Activated CD4-positive, alpha-beta T cell treated with anti-CD3 and anti-CD28 coated beads for 48 hours (primary cell): ENCODE measurements at places on chromosomes 1 and 21.

DNA sequence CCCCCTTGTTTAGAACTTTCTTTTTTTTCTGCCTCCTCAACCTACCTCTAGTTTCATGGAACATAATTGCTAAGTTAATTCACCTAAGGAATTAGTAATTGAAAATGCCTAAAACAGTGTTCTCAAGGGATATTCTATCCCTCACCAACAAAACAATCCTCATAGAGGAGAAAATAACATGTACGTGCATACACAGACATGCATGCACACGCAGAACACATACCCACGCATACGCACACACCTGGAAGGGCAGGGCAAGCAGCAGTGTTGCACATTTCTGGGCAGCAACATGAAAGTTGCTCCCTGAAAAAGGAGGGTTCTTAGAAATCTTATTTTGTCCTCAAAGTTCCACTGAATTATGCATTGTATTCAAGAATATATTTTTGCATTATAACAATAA is 76.6 kb downstream of the HHAT start:
- DNase-seq = no peak

- DNase-seq = peak; percentile 64
These were observed 642 bp downstream of the HCRTR1 start for GRCh38 chr1:31617916-31618746.

- no peak for DNase-seq
These were observed 785 bp downstream of the ZNF697 start for GRCh38 chr1:119647228-119647733.

DNA sequence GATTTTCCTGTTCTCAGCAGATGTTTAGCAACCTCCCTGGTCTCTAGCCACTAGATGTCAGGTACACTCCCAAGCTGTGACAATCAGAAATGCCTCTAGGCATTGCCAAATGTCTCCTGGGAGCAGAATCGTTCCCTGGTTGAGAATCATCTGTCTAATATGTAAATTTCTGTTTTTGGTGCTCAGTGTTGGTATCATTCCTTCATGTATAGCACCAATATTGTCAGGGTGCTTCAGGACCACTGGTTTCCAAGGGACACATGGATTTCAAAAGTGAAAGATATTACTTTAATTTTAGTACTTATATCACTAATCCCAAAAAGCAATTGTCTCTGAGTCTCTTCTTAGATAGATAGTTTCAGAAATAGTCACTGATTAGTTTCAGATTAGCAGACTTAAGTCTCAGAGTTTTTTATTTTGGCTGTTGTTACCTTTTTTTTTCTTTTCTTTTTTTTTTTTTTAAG is 160.1 kb downstream of the PTPRC start:
- no peak for DNase-seq

DNA sequence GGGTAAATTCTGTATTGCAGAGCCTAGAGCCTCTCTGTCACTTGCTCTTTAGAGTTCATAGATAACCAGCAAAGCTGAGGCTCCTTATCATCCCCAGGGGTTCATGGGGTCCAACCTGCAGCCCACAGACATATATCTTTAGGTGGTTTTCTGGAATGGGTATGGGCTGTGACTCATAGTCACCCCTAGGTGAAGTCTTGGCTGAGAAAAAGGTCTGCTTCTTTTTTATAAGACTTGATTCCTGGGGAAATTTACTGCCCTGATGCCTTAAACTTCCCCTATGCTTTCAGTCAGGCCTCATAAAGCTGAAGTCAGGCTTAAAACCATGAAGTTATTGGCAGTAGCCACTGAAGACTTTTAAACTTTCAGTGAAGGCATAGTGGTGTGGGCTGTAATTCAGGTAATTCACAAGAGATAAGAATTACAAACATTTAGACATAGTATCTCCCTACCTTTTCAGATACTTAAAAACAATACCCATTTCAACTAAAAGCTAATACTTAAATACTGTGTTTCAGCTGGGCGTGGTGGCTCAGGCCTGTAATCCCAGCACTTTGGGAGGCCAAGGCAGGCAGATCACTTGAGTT is 46.8 kb downstream of the MACO1 start:
- DNase-seq = no peak

DNA sequence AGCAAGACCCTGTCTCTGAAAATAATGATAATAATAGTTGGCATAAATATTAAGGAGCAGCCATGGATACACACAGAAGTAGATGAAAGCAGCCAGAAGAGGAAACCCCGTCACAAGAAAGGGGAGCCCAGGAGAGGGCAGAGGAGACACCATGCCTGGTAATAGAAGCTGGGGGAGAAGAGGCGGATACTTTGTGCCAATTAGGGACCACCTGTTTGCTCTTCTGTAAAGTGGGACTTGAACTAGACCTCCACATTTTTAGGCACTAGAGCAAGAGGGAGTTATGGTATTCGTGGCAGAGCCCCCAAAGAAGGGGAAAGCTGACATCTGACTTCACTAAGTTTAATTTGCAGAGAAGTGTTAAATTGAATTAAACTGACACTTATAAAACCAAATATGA is 12.5 kb downstream of the CELA2B start:
- DNase-seq = no peak

- DNase-seq = no peak
These were observed 144.5 kb downstream of the AKT3 start for GRCh38 chr1:243705585-243705984.

- DNase-seq = no peak
These were observed 113.9 kb downstream of the GLIS1 start for GRCh38 chr1:53625049-53625448.

- DNase-seq = no peak
These were observed 27.8 kb downstream of the RPAP2 start for GRCh38 chr1:92326681-92327080.

- DNase-seq = no peak
These were observed 12.8 kb upstream of the TSPEAR start for GRCh38 chr21:44724196-44724595.

- no peak for DNase-seq
These were observed 104.8 kb downstream of the GLUL start for GRCh38 chr1:182286761-182287160.

GRCh38 chr1:209107535-209107934 is 476.0 kb upstream of the CAMK1G start:
- no peak for DNase-seq

- no peak for DNase-seq
These were observed 839.9 kb downstream of the USP25 start for GRCh38 chr21:16569679-16570078.

DNA sequence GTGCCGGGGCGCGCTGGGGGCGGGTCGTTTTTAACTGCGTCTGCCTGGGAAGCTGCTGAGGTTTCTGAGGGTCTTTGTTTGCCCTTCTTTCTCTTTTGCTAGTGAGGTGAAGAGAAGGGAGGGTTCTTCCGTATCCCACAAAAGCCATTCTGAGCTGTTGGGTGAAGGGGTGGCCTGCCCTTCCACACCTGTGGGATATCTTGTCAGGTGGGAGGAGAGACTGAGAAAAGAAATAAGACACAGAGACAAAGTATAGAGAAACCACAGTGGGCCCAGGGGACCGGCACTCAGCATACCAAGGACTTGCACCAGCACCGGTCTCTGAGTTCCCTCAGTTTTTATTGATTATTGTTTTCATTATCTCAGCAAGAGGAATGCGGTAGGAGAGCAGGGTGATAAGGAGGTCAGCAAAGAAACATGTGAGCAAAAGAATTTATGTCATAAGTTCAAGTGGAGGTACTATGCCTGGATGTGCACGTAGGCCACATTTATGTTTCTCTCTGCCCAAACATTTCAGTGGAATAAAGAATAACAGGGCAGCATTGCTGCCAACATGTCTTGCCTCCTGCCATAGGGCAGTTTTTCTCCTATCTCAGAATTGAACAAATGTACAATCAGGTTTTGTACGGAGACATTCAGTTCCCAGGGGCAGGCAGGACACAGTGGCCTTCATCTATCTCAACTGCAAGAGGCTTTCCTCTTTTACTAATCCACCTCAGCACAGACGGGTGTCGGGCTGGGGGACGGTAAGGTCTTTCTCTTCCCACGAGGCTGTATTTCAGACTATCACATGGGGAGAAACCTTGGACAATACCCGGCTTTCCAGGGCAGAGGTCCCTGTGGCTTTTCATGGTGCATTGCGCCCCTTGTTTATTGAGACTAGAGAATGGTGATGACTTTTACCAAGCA is 972 bp downstream of the PGBD2 start:
- DNase-seq = no peak

DNA sequence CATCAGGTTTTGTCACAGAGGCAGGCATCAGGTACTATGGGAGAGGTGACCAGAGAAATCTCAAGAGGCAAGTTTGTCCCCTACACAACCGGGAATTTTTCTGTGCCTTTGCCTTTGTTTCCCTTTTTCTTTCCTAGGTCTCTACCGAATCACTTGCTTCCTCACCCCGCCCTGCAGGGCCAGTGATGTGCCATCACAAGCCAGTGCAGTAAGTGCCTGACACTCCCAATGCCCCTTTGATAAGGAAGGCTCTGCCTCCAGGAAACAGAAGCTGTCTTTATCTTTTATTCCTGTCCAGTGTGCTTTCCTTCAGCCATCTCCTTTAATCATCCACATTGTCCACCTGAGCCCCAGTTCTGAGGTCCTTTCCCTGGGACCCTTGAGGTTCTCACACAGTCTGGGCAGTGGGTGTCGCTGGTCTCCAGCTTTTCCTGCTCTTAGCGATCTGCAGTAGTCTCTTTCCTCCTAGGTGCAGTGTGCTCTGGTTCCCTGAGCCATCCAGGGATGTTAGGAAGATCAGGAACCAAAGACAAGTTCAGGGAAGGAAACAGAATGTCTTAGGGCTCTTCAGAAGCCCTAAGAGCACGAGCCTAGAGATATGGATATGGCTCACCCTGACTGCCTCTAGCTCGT is 36.6 kb downstream of the GJA5 start:
- DNase-seq = peak; percentile 33

- DNase-seq = peak; percentile 44
These were observed 55.6 kb downstream of the SUCO start for GRCh38 chr1:172588296-172589291.

GRCh38 chr21:15279482-15279881 is 214.7 kb upstream of the NRIP1 start:
- no peak for DNase-seq

DNA sequence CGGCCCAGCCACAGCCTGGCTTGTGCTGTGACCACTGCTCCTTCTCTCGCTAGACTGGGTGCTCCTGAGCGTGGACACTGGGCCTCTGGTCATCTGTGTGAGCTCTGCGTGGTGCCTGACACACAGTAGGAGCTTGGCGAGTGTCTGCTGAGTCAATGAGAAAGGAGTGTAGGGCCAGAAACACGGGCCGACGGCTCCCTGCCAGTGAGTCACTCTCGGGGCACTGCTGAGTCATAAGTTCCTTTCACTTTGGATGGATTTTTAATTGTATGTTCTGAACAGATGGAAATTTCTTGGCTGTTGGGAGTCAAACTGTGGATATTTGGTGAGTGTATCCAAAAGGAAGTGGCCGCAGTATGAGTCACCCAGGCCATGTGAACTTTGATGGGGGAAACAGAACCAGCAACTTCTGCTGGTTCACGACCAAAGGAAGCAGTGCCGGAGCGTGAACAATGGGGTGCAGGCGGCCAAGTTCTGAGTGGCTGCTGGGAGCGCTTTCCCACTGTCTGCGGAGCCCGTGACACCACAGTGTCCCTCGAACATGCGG is 41.0 kb upstream of the COL18A1 start:
- peak; percentile 68 for DNase-seq

GRCh38 chr1:10685196-10685807 is 111.1 kb downstream of the CASZ1 start:
- DNase-seq = no peak

- DNase-seq = no peak
These were observed 24.7 kb upstream of the ATP5PO start for GRCh38 chr21:33940164-33940880.

DNA sequence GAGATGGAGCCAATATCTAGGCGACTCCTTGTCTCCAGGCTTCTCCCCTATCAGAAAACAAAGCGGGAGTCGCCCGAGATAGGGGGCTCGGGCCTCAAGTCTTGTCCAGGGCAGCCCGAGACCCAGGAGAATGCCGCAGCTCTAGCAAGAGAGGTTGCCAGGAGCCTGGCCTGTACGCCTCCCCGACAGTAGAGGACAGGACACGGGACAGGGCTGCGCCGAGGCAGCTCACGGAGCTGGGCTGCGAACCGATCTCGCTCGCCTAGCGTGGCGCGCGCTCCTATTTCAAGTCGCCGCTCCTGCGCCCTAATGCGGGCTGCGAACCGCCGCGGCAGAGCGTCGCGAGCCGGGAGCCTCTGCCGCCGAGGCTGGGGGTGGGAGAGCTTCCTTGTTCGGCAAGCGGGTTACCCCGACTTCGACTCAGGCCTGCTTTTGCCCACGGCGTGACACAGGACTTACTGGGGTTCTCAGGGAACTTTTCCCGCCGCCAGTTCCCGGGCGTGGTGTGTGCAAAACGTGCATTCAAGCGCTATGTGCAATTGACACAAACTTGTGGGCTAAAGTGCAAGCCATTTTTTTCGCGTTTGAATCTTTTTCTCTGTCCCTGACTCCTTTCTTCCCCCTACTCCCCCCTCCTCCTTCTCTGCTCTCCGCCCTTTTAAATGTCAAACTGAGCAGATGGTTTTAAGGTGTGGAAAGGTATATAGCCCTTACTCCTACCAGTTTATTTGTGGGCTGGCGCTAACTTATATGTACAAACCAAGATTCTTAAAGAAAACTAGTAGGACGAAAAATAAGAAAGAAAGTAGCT is 2.4 kb upstream of the PROX1 start:
- DNase-seq = peak; percentile 42

DNA sequence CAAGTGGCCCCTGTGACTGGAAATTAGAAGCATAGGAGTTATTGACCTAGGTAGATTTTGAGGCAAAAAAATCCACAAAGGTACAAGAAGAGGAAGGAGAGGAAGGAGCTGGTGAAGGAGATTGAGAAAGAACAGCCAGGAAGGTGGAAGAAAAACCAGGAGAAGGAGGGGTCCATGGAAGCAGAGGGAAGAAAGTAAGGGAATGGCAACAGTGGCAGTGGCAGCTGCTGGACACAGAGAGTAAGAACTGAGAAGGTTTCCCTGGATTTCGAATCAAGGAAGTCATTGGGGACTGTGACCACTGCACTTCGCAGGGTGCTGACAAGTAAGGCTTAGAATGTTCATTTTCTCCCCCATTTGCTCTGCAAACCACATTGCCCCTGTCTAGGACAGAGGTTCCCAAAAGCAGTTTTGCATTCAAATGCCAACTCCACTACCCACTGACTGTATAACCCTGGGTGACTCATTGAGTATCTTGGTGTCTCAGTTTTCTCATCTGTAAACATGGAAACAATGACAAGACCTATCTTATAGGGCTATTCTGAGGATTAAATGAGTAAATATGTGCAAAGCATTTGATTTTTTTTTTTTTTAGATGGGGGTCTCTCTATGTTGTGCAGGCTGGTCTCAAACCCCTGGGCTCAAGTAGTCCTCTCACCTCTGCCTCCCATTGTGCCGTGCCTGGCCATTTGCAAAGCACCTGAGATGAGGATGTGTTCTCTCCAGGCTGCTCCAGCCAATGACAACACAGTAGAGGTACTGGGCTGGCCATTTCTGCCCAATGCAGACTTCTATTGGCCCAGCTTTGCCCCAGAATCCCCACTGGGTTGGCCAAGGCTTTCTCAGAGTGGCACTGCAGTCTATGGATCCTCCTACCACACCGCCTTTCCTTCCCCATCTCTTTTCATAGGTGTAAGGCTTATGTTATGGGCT is 9.3 kb upstream of the CAPN2 start:
- DNase-seq = no peak

- peak; percentile 11 for DNase-seq
These were observed 147.5 kb downstream of the ZC3H11B start for GRCh38 chr1:219465212-219466093.

- no peak for DNase-seq
These were observed 102.9 kb downstream of the AHCTF1 start for GRCh38 chr1:246828818-246829217.

GRCh38 chr1:183968386-183968785 is 69.1 kb downstream of the COLGALT2 start:
- no peak for DNase-seq

- no peak for DNase-seq
These were observed 74.5 kb downstream of the NPHP4 start for GRCh38 chr1:5917591-5918274.
